Fibroblast of gingiva (primary cell): ENCODE measurements at places on chromosomes 4 and X.
A peak's percentile ranks its signal among the peaks of the same experiment; 100 is the strongest.

DNA sequence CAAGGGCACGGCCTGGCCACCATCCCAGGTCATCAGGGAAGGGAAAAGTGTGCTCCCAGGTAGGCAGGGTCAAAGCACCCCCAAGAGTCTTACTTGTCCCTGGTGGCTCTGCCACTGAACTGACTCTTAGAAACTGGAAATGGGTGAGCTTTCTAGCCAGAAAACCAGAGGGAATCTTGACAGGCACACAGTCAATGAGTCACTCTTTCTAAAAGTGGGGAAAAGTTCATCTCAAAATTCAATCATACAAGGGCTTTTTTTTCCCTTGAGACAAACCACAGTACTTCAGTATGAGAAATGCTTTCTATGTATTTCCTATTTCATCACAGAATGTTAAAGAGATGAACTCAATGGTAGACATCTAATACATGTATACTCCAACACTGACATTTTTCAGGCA, 12.5 kb downstream of the HPF1 start:
- DNase-seq, result peak; percentile 65

DNA sequence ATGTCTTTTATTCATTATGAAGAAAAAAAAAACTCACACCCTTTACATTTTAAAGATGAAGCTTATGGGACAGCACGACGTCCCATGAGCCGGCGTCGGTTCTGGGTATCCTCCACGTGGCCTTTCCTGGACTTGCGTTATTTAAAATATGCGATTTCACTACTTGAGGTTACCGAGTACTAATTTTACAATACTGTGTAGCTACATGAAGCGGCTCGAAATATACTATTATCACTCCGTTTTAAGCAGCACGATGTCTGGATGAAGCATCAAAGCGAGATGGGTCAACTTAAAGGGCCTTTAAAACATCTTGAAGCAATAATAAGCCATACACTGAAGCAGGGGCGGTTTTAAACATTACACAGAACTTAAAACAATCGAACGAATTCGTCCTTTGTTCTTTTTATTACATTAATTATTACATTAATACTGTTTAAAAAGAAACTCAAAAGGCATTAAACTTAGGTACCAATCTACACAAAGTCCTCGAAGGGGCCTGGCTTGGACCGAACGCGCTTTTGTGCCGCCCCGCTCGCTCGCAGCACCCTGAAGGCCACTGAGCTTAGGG, 1.4 kb upstream of the KLF3 start:
- DNase-seq, result no peak

GRCh38 chrX:71543316-71543715, 10.4 kb downstream of the OGT start:
- DNase-seq, result peak; percentile 73

- DNase-seq, result no peak
These were observed 28.6 kb downstream of the CLNK start for GRCh38 chr4:10655968-10656367.

- peak; percentile 19 for DNase-seq
These were observed 153.0 kb downstream of the DCLK2 start for GRCh38 chr4:150231107-150231770.

DNA sequence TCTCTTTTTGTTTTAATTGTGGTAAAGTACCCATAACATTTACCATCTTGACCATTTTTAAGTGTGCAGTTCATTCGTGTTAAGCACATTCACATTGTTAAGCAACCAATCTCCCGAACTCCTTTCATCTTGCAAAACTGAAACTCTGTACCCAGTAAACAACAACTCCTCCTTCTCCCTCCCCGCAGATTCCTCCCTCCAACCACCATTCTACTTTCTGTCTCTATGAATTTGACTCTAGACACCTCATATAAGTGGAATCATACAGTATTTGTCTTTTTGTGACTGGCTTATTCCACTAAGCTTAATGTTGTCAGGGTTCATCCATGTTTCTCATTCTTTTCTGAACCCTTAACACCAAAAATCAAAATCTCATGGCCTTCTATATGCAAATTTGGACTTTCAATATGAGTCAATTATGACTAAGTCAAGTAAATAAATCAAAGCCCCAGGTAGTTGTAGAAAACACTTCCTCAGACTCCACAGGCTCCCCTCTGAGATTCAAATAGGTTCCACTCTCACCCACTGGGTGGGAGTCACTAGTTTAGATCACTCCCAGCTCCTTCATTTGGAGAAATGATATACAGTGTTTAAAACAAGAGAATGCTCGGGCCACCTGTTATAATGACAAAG, 9.8 kb upstream of the RTL5 start:
- peak; percentile 1 for DNase-seq

DNA sequence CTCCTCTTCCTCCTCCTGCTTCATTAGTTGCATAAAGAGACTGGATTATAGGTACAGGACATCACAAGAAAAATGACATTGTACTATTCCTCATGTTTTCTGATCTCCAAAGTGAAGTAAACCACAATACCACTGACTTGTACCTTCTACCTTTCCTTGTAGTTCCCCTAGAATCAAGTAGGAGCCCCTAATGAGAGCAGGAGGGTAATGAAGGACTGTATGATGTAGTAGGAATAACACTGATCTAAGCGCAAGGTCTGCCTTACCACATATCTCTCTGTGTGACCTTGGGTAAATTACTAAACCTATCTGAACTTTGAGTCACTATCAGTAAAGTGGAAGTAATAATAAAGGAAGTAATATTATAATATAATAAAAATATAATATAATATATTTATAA, 3.6 kb downstream of the VSIG4 start:
- no peak for DNase-seq

GRCh38 chr4:120568731-120569130, 353.8 kb downstream of the PRDM5 start:
- DNase-seq, result no peak

- DNase-seq, result no peak
These were observed 22.0 kb downstream of the RGS12 start for GRCh38 chr4:3314706-3315260.

- no peak for DNase-seq
These were observed 9.4 kb downstream of the FNIP2 start for GRCh38 chr4:158778156-158778711.

GRCh38 chrX:121649417-121649816, 602.0 kb downstream of the GLUD2 start:
- DNase-seq, result no peak

DNA sequence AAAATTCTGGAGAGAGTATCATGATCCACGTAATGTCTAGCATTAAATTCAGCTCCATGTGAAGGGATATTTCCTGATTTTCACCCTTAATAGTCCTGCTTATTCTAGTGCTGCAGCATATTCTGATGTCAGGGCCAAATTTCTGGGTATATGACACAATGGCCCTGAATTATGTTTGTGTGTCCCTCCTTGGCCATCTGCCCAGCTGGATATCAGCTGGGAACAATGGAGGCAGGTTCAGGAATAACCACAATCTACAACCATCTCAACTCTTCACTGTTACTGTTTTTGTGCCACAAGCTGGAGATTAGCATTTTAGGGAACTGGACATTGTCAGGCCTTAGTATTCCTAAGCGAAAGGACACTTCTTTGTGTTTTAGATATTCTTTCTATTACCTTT, 3.5 kb downstream of the GLRB start:
- no peak for DNase-seq

DNA sequence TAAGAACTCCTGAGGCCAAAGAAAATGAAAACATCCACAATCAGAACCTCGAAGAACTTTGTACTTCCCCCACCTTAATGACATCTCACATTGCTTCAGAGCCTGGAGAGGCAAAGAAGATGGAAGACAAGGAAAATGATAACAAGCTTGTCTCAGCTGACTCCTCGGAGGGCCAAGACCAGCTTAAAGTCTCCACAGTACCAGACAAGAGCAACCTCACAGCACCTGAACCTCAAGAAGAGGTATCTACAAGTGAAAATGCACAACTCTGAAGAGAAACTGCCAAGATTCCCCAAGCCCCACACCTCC, 97.5 kb downstream of the HNRNPD start:
- no peak for DNase-seq

- DNase-seq, result no peak
These were observed 2.1 kb downstream of the SEPTIN11 start for GRCh38 chr4:76951672-76952010.

GRCh38 chr4:169185133-169185956, 85.4 kb downstream of the SH3RF1 start:
- DNase-seq, result peak; percentile 21

GRCh38 chr4:2484993-2485392, 16.1 kb downstream of the RNF4 start:
- peak; percentile 36 for DNase-seq

- no peak for DNase-seq
These were observed 58.7 kb downstream of the NBDY start for GRCh38 chrX:56787734-56788152.

- no peak for DNase-seq
These were observed 77.6 kb upstream of the ITM2A start for GRCh38 chrX:79444694-79445210.

DNA sequence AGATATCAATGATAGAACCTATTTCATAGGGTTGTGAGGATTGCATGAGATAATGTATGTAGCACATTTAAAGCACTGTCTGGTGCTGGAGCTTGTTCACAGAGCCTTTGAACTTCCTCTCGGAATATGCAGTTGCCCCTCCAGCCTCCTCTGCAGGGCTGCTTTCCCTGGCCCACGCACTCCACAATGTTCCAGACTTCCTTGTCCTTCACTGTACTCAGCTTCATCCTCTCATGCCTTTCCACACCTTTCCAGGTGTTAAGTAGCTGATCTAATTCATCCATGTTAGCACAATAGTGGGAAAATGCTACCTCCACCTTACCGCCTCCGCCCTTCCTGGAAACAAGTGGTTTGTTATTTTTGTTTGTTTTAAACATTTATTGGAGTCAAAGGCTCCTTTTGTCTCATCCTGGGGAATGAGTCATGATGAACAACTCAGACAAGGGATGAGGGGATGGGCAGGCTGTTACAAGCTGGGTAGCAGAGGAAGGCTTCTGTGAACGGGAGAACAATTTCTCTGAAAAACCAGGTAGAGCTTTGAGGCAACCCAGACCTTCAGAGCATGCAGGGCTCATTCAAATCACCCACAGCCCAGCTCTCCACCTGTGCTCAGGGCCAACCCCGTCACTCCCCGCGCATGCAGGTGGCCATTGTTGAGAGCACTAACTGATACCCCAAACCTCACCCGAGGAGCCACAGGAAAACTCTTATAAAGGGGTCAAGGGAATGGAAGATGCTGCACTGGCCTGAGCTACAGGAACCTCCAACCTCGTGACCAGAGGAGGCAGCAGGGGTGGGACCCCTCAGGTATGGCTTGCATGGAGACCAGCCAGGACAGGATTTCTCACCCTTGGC, 84.9 kb upstream of the TBL1X start:
- DNase-seq, result no peak

DNA sequence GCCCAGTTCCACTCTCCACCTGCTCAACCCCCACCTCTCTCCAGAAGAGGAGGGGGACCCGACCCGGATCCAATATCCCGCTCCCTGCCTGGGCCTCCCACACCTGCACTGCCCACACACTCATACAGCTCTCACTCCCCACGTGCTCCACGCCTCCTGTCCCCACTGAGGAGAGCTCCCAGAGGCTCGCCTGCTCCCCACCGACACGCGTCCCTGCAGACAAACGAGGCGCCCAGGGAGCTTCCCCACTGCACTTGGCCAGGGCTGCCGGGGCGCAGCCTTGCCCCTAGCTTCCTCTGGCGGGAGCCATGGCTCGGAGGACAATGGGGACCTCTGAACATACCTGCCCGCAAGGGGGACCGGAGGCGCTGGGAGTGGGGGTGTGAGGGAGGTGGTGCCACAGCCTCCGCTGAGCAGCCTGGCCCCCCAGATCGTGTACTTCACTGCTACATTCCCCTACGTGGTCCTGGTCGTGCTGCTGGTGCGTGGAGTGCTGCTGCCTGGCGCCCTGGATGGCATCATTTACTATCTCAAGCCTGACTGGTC, 5.0 kb downstream of the SLC6A8 start:
- no peak for DNase-seq

DNA sequence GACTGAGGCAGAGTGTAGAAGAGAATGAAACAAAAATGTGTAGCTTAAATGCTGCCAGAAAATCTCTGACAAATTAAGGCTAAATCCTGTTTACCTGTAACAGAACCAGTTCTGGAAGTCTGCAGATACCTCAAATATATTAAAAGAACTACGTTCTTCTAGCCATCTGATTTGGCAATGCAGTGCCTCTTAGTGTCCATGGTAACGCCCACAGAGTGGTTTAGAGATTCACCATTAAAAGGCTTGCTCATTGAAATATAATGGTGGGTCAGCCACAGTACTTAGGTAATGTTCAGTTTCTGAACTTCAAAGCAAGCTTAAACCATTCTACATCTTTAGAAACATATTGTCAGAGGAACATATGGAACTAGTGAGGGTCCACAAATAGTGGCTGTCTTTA, 23.2 kb upstream of the LUZP4 start:
- no peak for DNase-seq

GRCh38 chrX:72123471-72124185, 8.1 kb downstream of the RTL5 start:
- DNase-seq, result peak; percentile 55

- DNase-seq, result no peak
These were observed 1506.0 kb downstream of the PCDH7 start for GRCh38 chr4:32226204-32226603.

- no peak for DNase-seq
These were observed 19.0 kb upstream of the MAGEB2 start for GRCh38 chrX:30196322-30196721.

DNA sequence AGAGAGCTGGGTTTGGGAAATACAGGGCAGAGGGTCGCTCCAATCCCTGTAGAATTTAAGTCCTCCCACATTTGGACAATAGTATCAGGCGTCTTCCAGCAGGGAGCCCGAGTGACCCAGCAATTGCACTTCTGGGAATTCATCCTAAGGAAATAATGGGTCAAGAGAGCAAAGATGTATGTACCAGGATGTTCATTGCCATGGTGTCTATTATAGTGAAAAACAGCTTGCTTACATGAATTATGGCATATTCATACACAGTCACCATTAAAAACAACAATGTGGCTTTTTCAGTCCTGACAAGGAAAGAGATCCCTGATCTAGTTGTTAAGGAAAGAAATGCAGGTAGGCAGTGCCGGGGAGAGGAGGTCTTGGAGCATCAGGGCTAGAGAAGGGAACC, 167.7 kb downstream of the PJA1 start:
- no peak for DNase-seq

DNA sequence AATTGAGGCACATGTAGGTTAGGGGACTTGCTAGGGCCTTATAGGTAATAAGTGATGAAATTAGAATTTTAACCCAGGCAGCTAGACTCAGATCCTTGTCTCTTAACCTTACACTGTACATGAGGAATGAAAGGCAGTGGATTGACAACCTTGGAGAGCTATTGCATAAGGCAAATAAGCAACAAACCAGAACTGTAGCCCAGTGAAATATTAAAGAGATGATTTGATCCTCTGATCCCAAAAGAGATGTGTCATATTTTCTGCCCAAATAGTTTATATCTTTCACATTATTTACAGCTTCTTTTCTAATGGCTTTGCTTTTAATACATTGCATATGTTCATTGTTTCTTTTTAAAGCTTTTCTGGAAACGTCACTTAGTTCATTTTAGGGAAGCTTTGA, 252.6 kb downstream of the ANK2 start:
- DNase-seq, result no peak

DNA sequence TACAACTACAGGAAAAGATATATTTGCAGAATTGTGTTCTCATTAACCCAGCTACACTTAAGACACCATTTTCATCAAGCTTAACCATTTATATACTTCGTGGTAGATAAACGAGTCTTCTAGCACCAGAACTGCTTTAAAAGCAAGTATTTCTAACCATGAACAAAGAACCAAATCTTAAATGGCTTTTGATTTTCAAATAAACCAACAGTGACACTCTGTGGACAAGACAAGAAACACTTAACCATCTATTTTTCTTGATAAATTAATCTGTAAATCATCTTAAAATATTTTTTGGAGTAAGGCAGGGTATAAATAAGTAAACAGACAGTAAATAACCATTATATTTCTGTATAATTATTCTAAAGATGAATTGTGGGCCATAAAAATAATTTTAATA, 10.2 kb downstream of the BEND2 start:
- no peak for DNase-seq
